ENCODE measurements at places on chromosomes 3 and 15. TPM values are rescaled to one million over a fixed set of nuclear protein-coding genes. Genes with fewer than 3 reads are reported as not detected.

DNA sequence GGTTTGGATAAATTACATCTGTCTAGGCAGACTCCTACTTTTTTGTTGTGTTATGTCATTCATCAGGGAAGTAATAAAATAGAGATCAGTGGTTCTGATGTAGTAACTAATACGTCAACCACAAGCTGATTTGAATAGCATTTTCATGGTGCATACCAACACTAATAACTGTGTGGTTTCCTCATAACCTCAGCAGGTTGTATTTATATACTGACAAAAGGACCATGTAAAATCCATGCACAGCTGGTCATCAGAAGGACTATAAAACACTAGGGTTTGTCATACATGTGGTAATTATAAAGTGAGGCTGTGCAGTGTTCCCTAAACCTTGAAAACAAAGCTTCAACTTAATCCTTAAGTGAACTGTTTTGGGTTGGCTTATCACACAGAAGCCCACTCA is 216.8 kb upstream of the RBMS3 start:
- H3K27me3 ChIP-seq = no peaks in the 10 kb centered on the region
- no peak for DNase-seq
- no peaks in the 10 kb centered on the region for H3K36me3 ChIP-seq
- no peak overlapping the region for H3K27ac ChIP-seq
- no peaks in the 10 kb centered on the region for H3K4me1 ChIP-seq

GRCh38 chr15:74050556-74051234 is 31.7 kb downstream of the GOLGA6A start:
- peaks cover 12% of the 10 kb centered on the region for H3K4me1 ChIP-seq
- no peaks in the 10 kb centered on the region for H3K36me3 ChIP-seq
- no peak overlapping the region for H3K27ac ChIP-seq

GRCh38 chr3:136409549-136409948 is 159.4 kb downstream of the PCCB start:
- no peak overlapping the region for H3K27ac ChIP-seq
- DNase-seq = no peak
- no peak overlapping the region for H3K4me3 ChIP-seq
- peaks cover 5% of the 10 kb centered on the region for H3K36me3 ChIP-seq

SKIC8 gene
- 40.7 TPM for total RNA-seq

DNA sequence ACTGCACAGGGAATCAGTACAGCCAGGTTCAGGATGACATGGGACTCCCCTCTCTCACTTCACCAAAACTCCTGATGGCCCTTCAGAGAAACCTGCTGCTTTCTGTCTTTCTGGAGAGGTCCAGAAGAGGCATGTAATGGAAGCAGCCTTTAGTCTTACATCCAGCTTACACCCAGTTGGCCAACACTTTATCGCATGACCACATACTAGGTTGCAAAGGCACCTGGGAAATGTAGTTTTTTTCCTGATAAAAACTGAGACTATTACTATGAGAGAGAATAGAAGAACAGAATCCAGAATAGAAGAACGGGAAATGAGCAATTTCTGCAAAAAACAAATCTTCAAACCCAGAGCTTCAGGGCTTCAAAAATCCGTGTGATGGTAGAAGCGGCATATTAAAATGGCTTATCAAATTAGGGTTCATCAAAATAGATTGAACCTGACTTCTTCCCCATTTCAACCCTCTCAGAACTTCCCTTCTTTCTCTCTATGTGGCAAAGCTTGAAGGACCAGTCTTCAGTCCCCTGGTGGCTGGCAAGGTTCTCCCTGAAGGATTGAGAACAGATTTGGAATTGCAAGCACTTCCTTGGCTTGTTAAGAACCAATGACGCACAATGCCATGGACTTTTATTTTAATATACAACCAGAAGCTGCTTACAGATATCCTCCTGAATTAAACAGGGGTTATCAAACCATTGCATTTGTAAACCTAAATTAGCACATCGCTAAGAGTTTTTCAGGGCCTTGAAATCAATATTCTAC is 34.4 kb downstream of the CORO2B start:
- no peak for DNase-seq
- H3K4me1 ChIP-seq = no peaks in the 10 kb centered on the region
- no peak overlapping the region for H3K27ac ChIP-seq
- H3K4me3 ChIP-seq = no peak overlapping the region
- H3K27me3 ChIP-seq = peaks cover 12% of the 10 kb centered on the region
- no peaks in the 10 kb centered on the region for H3K36me3 ChIP-seq

Measured in natural killer cell treated with Interleukin-12 subunit alpha and Interleukin-12 subunit beta and Interleukin-15 and Interleukin-18, amount 100 ng/mL, for 72 hours (primary cell).